Kidney glomerular epithelial cell (primary cell): ENCODE measurements at places on chromosomes 7 and 10.

DNA sequence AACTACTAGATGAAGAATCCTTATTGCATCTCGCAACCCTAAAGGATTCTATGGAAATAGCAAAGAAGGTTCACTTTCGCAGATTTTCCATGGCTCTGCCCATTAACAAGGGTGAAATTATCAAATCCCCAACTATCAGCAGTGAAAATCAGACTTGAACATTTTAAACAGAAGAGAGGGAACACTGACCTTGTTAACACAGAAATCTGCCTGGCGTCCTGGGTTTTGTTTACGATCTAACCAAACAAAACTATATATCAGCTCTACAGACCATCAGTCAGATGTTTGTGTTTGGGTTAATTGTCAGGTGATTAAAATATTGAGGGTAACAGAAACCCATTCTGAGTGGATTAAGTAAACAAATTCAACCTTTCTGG, 1.9 kb downstream of the CTTNBP2 start:
- no peak for DNase-seq

DNA sequence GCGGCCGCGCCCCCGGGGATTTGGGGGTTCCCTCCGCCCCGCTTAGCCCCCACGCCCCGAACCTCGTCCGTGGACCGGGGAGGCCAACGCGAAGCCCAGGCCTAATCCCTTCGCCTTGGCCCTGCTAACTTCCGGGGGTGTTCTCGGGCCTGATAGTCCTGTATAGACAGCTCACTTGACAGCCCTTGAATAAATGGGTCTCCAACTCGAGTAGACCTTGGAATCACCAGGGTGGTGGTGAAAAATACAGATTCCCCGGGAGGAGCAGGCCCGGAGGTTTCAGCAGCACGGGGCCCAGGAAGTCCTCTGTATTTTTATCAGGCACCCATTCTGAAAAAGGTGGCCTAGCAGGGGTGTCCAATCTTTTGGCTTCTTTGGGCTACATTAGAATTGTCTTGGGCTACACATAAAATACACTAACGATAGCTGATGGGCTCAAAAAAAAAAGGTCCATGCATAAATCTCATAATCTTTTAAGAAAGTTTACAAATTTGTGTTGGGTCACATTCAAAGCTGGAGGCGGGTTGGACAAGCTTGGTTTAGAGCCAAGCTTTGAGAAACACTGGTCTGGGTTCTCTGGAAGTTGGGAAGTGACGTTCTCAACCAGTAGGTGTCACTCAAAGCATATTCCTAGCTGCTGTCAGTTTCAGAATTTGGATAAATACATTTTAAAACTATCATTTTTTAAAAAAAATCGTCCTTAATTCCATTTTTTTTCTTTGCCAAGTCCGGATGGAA, 221.7 kb downstream of the PHTF2 start:
- peak; percentile 69 for DNase-seq

GRCh38 chr7:73742753-73743641, 4.4 kb upstream of the ABHD11 start:
- peak; percentile 86 for DNase-seq

DNA sequence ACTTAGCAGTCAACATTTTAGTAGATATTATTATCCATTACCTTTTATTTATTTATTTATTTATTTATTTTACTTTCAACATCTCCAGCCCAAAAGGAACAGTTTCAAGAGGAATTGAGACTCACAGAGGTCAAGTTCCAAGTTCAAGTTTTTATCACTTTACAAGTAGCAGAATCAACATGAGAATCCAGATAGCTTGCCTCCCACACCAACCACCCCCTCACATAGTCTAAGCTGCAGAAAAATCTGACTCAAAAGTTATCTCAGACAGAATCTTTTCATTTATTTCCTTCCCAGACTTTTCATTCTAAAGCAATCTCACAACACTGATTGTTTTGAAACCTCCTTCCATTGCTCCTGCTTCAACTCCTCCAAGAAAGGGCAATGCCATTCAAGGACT, 129.6 kb downstream of the GRM3 start:
- no peak for DNase-seq
